ENCODE measurements at places on chromosomes 11 and 22. TPM values are rescaled to one million over a fixed set of nuclear protein-coding genes. Genes with fewer than 3 reads are reported as not detected.
A peak's percentile ranks its signal among the peaks of the same experiment; 100 is the strongest.

GRCh38 chr11:108734956-108735559, 70.2 kb downstream of the DDX10 start:
- no peak overlapping the region for H3K27ac ChIP-seq
- H3K4me1 ChIP-seq: no peaks in the 10 kb centered on the region
- no peak for DNase-seq
- H3K27me3 ChIP-seq: no peaks in the 10 kb centered on the region
- no peak overlapping the region for H3K4me3 ChIP-seq

- H3K27ac ChIP-seq: no peak overlapping the region
- H3K4me3 ChIP-seq: no peak overlapping the region
- no peak for DNase-seq
- no peaks in the 10 kb centered on the region for H3K36me3 ChIP-seq
- no peaks in the 10 kb centered on the region for H3K27me3 ChIP-seq
- H3K4me1 ChIP-seq: peaks cover 2% of the 10 kb centered on the region
Observed at GRCh38 chr11:5298451-5298850, 3.3 kb downstream of the OR51B4 start.

DNA sequence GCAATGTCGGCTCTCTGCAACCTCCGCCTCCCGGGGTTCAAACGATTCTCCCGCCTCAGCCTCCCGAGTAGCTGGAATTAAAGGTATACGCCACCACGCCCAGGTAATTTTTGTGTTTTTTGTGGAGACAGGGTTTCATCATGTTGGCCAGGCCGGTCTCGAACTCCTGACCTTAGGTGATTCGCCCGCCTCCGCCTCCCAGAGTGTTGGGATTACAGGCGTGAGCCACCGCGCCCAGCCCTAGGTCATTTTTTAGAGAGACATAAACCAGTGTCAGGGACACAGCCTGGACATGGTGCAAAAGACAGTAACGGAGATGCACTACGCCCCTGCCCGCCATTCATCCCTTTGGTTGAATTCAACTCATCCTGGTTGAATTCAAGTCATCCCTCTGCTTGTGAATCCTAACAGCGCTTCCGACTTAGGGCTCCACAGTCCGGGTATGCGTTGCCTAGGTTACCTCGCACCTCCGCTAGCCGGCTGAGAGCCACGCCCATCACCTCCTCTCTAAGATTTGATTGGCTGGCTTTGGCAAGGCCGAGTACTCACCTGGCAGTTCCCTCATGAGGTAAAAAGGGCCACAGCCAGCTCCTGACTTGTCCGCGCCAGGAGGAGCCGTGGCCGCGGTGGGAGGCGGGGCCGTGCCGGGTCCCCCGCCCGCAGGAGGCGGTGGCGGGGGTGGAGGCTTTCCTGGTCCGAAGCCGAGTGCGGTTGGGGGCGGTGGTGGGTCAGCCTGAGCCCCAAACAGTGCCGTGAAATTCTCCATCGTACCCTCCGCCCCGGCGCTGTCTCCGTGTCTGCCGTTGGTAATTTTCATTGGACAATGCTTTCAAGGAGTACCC, at the start of gene MED19:
MED19 (minus strand) TSS at position 802 of the 842 bp plus-strand sequence; CDS start at position 766, 36 bp downstream.
- H3K4me3 ChIP-seq: peak within 1 kb of the TSS; percentile 99
- H3K27me3 ChIP-seq: no peaks in the 10 kb centered on the region
- peaks cover 6% of the 10 kb centered on the region for H3K4me1 ChIP-seq
- H3K36me3 ChIP-seq: no peaks in the 10 kb centered on the region
- peak within 1 kb of the TSS; percentile 95 for H3K27ac ChIP-seq

GRCh38 chr11:35098855-35099254, 40.1 kb upstream of the CD44 start:
- peak overlapping the region; percentile 32 for H3K27ac ChIP-seq
- H3K4me3 ChIP-seq: no peak overlapping the region
- H3K27me3 ChIP-seq: no peaks in the 10 kb centered on the region
- no peaks in the 10 kb centered on the region for H3K36me3 ChIP-seq
- peaks cover 20% of the 10 kb centered on the region for H3K4me1 ChIP-seq
- DNase-seq: no peak

- H3K4me1 ChIP-seq: no peaks in the 10 kb centered on the region
- DNase-seq: no peak
- H3K36me3 ChIP-seq: no peaks in the 10 kb centered on the region
- no peaks in the 10 kb centered on the region for H3K27me3 ChIP-seq
Observed at GRCh38 chr11:113908098-113908497, 3.5 kb downstream of the HTR3B start.

DNA sequence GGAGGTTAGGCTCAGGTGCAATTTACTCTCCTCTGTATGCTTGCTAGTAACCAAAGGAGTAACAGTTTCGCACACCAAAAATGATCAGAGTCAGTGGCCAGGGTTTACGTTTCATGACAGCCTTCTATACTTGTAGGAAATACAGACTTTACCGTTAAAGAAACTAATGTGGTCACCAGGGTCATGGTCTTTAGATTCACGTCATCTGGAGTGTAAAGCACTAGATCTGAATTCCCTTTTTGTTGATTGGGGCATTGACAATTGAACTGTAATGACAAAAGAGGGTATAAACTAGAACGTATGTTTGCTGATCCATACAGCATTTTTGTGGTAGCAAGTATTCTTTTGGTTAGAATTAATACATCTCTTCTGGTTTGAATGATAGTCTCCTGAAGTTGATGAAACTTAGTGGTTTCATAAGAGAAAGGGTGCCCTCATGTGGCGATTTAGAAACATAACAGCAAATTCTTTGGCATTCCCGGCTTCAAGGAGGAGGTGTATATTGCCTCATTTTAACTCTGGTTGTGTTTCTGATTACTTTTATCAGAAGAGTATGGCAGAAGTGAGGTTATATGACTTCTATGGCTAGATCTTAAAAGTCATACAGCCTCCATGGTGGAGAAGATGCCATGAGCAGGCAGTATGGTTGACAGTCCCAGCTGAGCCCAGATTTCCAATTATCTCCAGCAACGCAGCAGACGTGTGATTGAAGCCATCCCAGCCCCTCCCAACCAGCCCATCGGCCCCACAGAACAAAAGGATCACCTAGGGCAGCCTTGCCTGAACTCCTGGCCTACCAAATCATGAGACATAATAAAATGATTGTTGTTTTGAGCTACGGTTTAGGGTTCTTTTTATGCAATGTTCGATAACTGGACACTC, 35.1 kb downstream of the MMP7 start:
- H3K27ac ChIP-seq: no peak overlapping the region
- H3K4me1 ChIP-seq: no peaks in the 10 kb centered on the region
- peak; percentile 81 for DNase-seq
- no peaks in the 10 kb centered on the region for H3K36me3 ChIP-seq

GRCh38 chr22:45976254-45977002, 534 bp downstream of the WNT7B start:
- no peak overlapping the region for H3K4me3 ChIP-seq
- DNase-seq: no peak
- H3K4me1 ChIP-seq: peaks cover 4% of the 10 kb centered on the region
- H3K36me3 ChIP-seq: no peaks in the 10 kb centered on the region
- H3K27me3 ChIP-seq: peaks cover 59% of the 10 kb centered on the region
- H3K27ac ChIP-seq: no peak overlapping the region

The SMTNL1 gene
- total RNA-seq: not detected

The FAR1 gene
- 58.1 TPM for total RNA-seq

The MMP7 gene
- total RNA-seq: 0.17 TPM

The CCDC73 gene
- under 0.01 TPM for total RNA-seq
